DMS79 treated with DMSO at 0.1 percent for 48 hours (cell line): ENCODE measurements at places on chromosomes 6 and 20.
A peak's percentile ranks its signal among the peaks of the same experiment; 100 is the strongest.

DNA sequence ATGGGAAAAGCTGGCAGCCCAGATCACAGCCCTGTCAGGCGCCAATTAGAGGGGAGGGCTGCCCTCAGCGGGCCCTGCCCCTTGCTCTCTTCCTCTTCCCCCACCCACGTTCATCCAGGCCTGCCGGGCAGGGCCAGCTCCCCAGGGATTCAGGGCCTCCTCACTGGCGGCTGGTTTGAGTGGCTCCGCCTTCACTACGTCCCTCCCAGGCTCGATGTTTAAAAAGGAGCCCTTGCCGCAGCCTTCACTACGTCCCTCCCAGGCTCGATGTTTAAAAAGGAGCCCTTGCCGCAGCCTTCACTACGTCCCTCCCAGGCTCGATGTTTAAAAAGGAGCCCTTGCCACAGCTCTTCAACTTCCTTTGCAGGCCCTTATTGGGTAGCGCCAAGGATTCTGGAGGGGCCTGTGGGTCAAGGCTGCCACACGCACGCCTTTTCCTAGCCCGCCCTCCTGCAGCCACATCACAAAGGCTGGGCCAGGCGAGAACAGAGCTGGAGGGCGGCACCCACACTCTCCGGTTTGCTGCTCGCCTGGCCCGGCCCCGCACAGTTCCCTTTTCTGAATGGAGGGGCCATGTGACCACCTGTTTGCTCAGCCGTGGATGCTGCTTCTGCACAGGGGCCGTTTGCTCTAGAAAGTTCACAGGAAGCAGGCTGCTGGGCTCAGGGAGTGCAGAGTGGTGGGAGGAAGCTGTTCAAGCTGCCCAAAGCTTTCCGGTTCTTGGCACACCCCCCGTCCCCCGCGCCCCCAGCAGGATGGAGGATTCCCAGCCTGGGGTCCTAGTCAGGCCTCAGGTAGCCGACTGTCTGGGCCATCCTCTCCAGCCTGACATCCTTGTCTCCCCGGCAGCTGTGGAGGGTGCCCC lies 1.6 kb downstream of the SLC17A9 start:
- peak; percentile 92 for DNase-seq

DNA sequence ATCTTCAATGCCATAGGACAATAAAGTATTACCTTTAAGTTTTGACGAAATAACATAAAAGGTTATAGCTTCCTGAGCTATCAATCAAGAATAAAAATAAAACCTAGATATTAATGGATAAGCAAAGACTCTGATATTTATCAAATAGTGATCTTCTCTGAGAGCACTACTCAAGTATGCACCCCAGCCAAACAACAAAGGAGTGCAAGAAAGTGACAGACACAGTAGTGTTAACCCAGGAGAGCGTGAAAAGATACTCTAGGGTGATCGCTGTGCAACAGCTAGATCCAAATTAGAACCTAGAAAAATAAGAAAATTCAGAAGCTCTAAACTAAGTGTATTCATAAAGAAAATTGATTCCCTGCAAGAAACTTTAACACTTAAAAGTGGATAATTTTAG lies 83.5 kb upstream of the CDYL start:
- DNase-seq = no peak

- DNase-seq = peak; percentile 17
Measured at GRCh38 chr20:20864351-20865096, 152.1 kb upstream of the RALGAPA2 start.

DNA sequence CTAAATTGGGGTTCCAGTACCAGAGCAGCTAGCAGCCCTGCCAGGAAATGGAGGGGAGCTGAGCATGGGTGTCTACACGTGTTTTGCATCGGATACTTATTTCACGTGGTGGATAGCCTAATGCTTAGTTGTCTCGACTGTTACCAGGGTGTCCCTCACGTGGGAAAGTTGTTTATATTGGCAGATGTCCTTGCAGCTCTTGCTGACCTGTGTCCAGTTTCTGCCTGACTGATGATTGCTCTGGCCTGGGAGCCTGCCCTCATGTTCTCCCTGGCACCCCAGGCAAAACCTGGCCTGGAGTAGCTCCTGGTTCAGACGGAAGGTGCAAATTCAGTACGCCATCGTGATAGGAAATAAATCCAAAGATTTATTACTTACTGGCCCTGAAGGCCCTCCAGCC lies 11.8 kb upstream of the FERMT1 start:
- DNase-seq = no peak

DNA sequence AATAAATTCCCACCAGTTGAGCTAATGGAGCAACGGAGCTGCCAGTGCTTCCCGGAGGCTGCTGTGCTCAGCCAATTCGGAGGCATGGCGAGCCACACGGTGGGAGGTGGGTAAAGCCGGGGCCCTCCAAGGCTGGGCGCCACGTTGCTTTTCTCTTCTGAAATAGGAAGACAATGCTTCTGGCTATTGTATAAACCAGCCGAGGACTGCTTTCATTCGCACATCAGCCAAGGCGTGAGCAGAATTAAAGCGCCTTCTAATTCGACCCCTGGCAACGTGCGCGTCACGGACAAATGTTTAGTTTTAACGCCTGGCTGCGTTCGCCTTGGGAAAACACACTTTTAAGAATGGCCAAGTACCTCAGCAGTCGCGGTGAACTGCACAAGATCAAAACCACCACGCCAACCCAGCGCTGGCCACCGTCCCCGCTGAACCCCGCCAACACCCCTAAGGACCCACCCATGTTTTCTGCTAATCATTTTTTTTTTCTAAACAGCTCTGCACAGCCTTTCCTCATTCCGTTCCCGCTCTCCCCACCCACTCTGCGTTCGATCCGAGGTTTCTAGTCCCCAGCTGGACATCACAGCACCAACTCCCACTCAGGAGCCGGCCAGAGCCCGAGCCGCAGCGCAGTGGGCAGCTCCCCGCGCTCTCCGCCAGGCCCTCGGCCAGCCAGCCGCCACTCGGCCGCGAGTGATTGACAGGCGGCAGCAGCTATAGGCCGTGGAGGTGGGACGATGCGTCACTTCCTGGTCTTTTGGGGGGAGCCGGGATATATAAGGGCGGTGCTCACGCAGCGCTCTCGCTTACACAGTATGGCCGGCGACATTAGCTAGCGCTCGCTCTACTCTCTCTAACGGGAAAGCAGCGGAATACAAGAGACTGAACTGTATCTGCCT lies at the start of gene AMD1:
AMD1 (plus strand) TSS at position 805 of the 899 bp plus-strand sequence. CDS start 321 bp downstream, outside the sequence.
- DNase-seq = peak; percentile 93

DNA sequence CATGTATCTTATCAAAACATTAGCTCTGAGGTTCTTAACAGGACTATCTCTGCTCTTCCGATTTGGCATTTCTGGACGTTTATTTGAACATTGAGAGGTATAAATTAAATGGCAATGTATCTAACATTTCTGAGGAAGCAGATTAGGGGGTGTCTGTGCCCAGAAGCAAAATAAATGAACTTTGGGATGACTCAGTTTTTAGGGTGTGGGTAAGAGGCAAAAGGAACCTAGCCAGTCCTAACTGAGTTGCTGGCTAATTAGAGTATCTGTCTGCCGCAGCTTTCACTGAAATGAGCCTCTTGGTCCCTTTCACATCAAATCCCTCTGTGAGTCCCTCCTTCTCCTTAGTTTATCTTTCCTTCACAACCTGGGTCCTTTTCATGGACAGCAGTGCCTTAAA lies 1.1 kb downstream of the RNF144B start:
- DNase-seq = no peak

- no peak for DNase-seq
Measured at GRCh38 chr6:134323698-134324097, 5.8 kb upstream of the SGK1 start.

- no peak for DNase-seq
Measured at GRCh38 chr6:10460096-10460495, 45.2 kb upstream of the TFAP2A start.

GRCh38 chr6:85390775-85391174 lies 59.1 kb upstream of the NT5E start:
- no peak for DNase-seq

DNA sequence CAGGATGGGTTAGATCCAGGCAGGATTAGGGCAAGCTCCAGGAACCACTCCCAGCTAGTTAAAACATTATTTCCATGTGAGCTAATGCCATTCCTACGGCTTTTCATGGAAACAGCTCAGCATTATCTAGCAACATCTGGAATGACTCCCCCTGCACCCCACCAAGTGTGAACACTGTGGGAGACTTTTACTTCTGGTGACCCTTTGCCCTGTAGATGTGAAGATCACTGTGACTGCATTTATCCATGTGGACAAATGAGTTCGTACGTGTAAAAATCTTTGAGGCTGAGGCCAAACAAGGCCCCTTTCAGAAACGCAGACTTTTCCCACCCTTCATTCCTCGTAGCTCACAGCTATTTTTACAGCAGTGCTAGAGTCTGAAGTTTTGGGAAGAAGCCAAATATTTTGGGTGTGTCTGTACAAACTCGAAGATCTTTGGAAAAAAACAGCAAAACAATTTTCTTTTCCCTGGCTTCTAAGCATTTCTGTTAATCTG lies 221.8 kb upstream of the SOX4 start:
- no peak for DNase-seq

GRCh38 chr6:132020138-132020581 lies 69.0 kb upstream of the CCN2 start:
- DNase-seq = no peak

- no peak for DNase-seq
Measured at GRCh38 chr6:142675517-142675916, 269.5 kb downstream of the HIVEP2 start.

GRCh38 chr6:95551678-95552324 lies 25.5 kb upstream of the MANEA start:
- no peak for DNase-seq

DNA sequence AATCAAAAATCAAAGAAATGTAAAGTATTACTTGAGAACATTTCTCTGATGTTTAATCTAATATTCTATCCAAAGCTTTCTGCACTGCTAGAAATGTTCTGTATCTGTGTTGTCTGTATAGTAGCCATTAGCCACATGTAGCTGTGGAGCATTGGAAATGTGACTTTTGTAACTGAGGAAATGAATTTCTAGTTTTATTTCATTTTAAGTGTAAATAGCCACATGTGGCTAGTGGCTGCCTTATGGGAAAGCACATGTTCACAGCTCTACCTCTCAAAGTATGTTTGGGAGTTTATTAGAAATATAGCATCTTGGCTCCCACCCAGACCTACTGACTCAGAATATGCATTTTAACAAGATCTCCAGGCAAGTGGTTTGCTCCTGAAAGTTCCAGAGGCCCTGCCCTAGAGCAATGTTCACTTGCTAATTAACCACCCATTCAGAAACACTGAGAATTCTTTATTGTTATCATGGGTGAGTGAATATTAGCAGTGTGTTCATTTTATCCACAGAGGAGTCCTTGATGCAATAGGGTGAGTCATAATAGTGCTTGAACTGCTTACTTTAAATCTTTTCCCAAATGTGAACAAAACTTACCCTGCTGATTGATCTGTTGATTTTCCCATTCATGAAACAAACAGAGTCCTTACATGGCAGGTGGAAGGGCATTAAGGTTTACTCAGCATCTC lies 282.7 kb downstream of the PLCB1 start:
- DNase-seq = peak; percentile 30
